Activated CD4-positive, alpha-beta T cell treated with anti-CD3 and anti-CD28 coated beads for 1 hour (primary cell): ENCODE measurements at places on chromosomes 1 and 21.

DNA sequence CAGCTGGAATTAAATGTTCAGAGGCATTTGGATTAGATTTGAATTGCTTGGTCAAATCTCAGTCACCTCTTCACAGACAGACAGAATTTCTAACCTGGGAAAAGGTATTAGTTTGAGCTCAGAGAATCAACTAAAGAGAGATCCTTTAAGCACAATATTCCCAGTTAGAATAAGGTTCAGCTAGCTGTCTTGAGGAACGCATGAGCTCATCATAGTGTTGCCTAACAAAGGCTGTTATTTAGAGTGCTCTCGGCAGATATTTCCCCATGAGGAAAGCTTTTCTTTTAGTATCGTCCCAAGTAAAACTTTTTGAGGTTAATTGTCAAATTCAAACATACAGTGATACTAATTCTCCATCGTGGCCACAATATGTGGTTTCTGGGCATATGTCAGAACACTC, 269.9 kb downstream of the HLX start:
- DNase-seq: no peak

GRCh38 chr1:184757406-184757805, 2.7 kb upstream of the EDEM3 start:
- DNase-seq: no peak

DNA sequence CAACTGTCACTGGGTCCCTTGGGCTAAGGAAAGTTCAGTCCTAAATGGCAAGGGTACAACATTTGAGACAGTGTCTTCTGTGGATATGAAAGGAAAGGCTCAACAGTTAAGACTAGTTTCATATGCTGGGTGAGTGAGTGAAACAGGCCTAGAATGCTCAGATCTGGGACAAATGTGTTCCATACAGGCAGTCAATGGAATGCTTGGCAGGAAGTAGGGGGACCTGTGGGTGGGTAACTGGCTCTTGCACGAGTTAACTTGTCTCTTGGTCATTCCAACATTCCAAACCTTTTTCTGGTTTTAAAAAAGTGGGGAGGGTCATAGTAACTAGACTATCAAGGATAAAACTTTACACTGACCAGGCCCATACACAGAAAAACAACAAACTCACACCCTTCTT, 17.8 kb upstream of the ADAM30 start:
- no peak for DNase-seq

- no peak for DNase-seq
Measured at GRCh38 chr1:155529929-155530328, 32.7 kb downstream of the ASH1L start.

GRCh38 chr1:207849016-207849415, 61.9 kb downstream of the CD34 start:
- no peak for DNase-seq

GRCh38 chr1:24418898-24419628, 3.5 kb downstream of the NIPAL3 start:
- DNase-seq: no peak

- no peak for DNase-seq
Measured at GRCh38 chr1:22096036-22096435, 43.5 kb downstream of the CDC42 start.
